ENCODE measurements at places on chromosomes 5 and 9.

DNA sequence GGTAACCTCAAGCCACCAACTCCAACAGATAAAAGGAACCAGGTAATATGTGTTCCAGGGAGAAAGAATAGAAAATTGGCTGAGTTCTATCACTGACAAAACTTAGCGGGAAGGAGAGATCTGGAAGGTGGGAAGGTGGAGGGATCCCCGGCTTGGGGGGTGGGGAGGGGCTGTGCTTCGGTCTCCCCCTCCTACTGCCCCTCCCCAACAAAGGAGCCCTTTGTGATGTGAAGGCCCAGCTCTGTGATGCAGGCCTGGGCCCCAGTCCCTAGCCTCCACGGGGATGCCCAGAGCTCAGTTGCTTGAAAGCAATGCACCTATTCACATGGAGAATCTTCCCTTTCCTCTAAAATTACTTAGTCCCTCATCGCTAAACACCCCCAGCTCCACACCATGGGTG is 4.4 kb upstream of the ZNF484 start:
- no peak for DNase-seq

DNA sequence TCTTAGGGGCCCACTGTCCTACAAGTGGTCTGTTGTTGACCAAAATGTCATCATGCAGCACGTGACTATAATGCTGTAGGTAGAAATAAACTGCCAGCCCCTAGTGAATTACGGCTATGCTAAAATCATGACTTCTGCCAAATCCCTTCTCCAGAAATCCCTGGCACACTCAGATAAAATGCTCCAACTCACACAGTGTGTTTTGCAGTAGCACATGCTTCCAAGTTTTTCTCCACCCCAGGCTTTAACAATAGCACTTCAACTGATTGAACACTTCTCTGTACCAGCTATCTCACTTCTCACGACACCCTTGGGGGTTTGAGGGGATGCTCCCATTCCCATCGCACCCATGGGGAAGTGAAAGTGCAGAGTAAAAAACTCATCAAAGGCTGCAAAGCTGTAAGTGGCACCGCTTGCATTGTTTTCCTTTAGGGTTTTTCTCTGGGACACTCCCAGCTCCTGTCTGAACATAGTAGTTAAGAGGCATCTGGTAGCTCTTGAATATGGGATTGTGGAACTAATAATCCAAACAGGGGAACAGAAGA is 151.0 kb upstream of the SLC24A2 start:
- DNase-seq: peak; percentile 87

DNA sequence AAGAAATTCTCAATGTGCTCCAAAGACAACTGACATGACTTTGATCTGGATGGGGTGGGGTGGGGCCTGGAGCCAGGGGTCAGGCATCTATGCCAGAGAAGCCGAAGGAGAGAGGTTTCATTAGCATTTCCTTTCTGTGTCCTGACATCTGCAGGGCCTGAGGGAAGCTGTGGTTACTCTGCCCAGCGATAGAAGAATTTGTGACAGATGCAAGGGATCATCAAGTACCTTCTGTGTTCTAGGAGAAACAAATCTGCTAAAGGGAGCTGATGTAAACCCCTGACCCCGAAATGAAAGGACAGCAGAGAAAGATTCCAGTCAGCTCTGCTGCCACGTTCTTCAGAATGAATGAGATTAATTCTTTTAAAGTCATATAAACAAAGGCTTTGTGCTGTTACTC is 335.7 kb downstream of the PRELID2 start:
- DNase-seq: no peak

- DNase-seq: peak; percentile 96
Observed at GRCh38 chr5:141484641-141485311, at the start of gene PCDHGC4. Gene PCDHGC4, plus strand, starts transcription at chr5:141485030. Its CDS starts 144 bp downstream, at chr5:141485174.

GRCh38 chr9:111630964-111631213 is 245 bp upstream of the DNAJC25 start:
- no peak for DNase-seq

Data from brain (organoid and tissue), 16 donors.